ENCODE measurements at places on chromosomes 7 and 10. TPM values are rescaled to one million over a fixed set of nuclear protein-coding genes. Genes with fewer than 3 reads are reported as not detected.

Gene AGMO
- 1.8 TPM for total RNA-seq

Gene CPED1
- total RNA-seq, result 34.1 TPM

Gene HOXA7
- total RNA-seq, result 12.6 TPM

Gene COL13A1
- 11.4 TPM for total RNA-seq

Gene OR6V1
- total RNA-seq, result not detected

Gene ANKRD2
- 0.44 TPM for total RNA-seq

Gene CPA2
- total RNA-seq, result 0.39 TPM

Gene TRIL
- total RNA-seq, result 17.4 TPM

Gene FRMPD2
- 5.5 TPM for total RNA-seq

Gene GIMAP5
- total RNA-seq, result 20.1 TPM

Gene ZNF316
- 17.3 TPM for total RNA-seq

Gene LIPJ
- 0.28 TPM for total RNA-seq

Gene FAM25C
- not detected for total RNA-seq

Gene PTN
- total RNA-seq, result 1,663 TPM

Gene CXCL12
- 152 TPM for total RNA-seq

Gene PITX3
- total RNA-seq, result 1.6 TPM

Gene CYP26C1
- total RNA-seq, result under 0.01 TPM

Gene VAX1
- not detected for total RNA-seq

Gene TEX36
- 0.77 TPM for total RNA-seq

Gene ZNF37A
- total RNA-seq, result 23.3 TPM

Gene MYL10
- total RNA-seq, result not detected

Gene UFSP1
- total RNA-seq, result 4.2 TPM

Gene UBTD1
- total RNA-seq, result 4.6 TPM

Gene SLC16A12
- total RNA-seq, result 31.2 TPM

Gene GPR37
- total RNA-seq, result 38.8 TPM

Gene DMBT1
- total RNA-seq, result 0.10 TPM

Gene TMEM60
- total RNA-seq, result 23.4 TPM

Gene KAZALD1
- total RNA-seq, result 4.2 TPM

Gene GJD4
- not detected for total RNA-seq

Gene OR6B1
- not detected for total RNA-seq

Measured in spinal cord (tissue), 10 donors.